HCEC 1CT (cell line): ENCODE measurements at places on chromosomes 5 and 9.

- no peak for DNase-seq
Observed at GRCh38 chr9:100485196-100485595, 12.2 kb downstream of the TMEFF1 start.

- DNase-seq = no peak
Observed at GRCh38 chr5:170769246-170769645, 14.3 kb upstream of the GABRP start.

- DNase-seq = no peak
Observed at GRCh38 chr5:74376187-74376586, 264.3 kb downstream of the ENC1 start.

DNA sequence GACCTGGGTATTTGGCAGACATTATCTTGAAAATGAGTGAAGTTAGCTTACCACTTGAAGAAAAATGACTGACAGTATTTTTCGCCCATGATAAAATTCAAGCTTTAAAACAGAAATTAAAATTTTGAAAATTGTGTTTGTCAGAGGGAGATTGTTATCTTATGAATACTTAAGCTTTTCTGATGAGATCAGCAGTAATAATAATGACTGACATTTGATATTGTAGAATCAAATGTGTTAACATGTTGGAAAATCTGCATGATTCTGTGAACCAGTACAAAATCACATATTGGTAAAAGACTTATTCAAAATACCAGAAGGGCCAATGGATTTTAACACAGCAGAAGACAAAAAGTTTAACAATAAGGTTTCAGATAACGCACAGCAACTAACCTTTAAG is 94.0 kb downstream of the MSX2 start:
- no peak for DNase-seq

DNA sequence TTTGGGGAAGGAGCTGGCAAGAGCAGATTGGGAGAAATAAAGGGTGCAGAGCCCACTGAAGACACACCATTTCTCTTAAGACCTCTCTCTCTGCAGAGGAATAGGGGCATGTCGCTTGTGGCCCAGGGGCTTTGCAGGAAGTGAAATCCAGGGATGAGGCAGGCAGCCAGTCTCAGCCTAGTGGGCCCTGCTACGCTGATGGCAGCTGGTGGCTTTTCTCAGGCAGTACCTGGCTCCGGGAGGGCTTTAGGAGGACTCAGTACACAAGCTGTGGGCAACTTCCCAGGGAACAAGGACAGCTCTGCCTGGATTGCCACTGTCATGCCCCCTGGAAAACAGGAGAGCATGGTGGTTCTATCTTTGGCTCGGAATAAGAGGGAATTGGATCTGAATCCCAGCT is 76.2 kb upstream of the NEURL1B start:
- DNase-seq = no peak
